ENCODE measurements at places on chromosomes 3 and 15.

DNA sequence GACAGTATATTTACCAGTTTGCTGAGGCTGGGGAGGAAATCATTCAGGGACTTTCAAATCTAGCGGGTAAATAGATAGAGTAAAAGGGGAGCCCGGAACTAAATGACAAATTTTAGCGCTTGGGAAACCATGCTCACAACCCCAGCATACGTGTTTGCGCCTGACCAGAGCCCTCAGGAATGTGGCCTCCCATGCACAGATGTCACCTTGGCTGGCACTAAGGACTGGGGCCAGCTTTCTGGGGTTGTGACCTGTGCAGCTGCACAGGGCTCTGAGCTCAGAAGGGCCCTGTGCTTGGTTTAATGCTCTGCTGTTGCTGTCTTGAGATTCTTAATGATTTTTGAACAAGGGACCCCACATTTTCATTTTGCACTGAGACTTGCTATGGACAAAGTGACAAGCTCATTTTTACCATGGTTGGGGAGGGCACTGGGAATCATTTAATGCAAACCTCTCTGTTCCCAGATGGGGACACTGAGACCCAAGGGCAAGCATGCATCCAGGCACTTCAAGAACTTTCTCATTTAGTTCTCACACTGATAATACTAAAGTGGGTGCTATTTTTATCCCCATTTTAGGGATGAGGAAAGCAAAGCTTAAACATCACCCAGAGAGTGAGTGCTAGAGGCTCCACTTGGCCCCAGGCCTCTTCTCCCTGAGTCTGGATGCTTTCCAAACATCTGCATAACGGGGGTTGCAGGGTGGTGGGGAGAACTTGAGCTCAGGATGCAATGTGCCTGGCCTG is 44.1 kb upstream of the FAM107A start:
- no peak for DNase-seq

DNA sequence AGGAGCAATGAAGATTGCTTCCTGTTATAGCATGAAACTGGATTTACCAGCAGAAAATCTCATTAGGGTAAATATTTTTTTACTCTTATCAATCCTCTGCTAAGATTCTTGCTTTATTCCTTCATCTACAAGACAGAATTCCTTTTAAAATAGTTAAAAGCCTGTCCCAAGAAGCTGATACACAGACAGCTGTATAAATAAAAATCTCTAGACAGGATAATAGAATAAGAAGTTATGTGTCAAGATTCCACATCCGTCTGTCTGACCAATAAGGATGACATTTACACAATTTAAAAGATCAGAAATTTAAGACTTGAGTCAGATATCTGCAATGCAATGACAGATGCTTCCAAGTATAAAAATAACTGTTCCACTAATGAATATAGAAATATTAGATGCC is 57.6 kb downstream of the SSR3 start:
- DNase-seq: no peak

- DNase-seq: no peak
These were observed 19.1 kb downstream of the FAM174B start for GRCh38 chr15:92636401-92636907.

- no peak for DNase-seq
These were observed 4.2 kb upstream of the LRIG1 start for GRCh38 chr3:66504850-66505641.

- no peak for DNase-seq
These were observed 432.1 kb upstream of the MDFIC2 start for GRCh38 chr3:70744536-70744935.

GRCh38 chr3:38163117-38163840 is 2.1 kb upstream of the OXSR1 start:
- no peak for DNase-seq

- no peak for DNase-seq
These were observed 77.3 kb downstream of the SMAD3 start for GRCh38 chr15:67142767-67143100.

- DNase-seq: no peak
These were observed 86.5 kb downstream of the TNIK start for GRCh38 chr3:171373711-171374110.

- DNase-seq: no peak
These were observed 52.8 kb downstream of the ETFA start for GRCh38 chr15:76258460-76258859.

DNA sequence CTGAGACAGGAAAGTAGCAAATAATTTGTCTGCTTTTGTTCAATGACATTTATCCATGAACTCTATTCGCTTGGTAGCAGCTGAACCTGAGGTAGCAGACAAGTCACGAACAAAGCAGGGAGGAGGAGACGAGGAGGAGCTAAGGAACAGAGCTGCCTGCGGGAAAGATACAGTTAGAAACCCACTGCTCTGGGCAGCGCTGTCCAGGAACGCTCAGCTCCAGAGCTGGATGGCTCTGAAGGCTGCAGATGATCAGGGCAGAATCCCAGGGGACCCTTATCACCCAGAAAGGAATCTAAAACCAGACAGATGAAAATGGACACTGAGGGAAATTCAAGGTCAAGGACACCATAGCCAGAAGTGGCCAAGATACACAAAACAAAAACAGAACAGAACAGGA is 257.8 kb downstream of the CD47 start:
- no peak for DNase-seq

GRCh38 chr15:69812861-69813261 is 284.9 kb downstream of the TLE3 start:
- DNase-seq: no peak

- DNase-seq: no peak
These were observed 63.9 kb downstream of the BOC start for GRCh38 chr3:113275258-113275556.

DNA sequence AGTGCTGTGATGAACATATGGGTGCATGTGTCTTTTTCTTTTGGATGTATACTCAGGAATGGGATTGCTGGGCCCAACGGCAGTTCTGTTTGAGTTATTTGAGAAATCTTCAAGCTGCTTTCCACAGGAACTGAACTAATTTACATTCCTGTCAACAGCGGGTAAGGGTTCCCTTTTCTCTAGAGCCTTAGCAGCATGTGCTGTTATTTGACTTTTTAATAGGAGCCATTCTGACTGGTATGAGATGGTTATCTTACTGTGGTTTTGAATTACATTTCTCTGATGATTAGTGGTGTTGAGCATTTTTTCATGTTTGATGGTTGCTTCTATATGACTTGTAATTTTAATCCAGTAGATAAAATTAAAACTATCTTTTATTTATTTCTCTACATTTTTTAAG is 1168.6 kb upstream of the ALCAM start:
- DNase-seq: no peak

DNA sequence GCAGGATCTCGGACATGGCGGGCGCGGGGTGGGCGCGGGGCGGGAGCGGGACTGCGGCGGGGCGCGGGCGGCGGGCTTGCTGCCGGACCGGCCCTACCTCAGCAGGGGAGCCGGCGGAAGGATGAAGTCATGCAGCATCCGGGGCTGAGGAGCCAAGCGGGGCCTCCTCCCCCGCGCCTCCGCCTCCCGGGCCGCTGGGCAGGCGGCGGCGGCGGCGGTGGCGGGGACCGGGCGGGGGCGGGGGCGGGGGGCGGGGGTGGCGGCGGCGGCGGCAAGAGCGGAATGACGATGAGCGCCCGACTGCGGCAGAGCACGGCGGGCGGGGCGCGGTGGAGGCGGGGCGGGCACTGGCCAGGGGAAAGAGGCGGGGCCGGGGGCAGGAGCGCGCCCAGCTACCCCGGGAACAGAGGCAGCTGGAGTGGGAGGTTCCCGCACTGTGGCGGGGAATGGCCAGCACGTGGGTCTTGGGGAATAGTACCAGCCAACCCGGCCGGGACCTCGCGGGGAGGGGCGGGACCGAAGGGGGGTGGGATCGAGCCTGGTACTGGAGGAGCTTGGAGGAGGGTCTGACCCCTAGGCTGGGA is at the start of gene CAMK2N2:
TSS of gene CAMK2N2 (minus strand) at position 284 of the 584 bp plus-strand sequence. CDS start at position 16, 268 bp downstream.
- no peak for DNase-seq

DNA sequence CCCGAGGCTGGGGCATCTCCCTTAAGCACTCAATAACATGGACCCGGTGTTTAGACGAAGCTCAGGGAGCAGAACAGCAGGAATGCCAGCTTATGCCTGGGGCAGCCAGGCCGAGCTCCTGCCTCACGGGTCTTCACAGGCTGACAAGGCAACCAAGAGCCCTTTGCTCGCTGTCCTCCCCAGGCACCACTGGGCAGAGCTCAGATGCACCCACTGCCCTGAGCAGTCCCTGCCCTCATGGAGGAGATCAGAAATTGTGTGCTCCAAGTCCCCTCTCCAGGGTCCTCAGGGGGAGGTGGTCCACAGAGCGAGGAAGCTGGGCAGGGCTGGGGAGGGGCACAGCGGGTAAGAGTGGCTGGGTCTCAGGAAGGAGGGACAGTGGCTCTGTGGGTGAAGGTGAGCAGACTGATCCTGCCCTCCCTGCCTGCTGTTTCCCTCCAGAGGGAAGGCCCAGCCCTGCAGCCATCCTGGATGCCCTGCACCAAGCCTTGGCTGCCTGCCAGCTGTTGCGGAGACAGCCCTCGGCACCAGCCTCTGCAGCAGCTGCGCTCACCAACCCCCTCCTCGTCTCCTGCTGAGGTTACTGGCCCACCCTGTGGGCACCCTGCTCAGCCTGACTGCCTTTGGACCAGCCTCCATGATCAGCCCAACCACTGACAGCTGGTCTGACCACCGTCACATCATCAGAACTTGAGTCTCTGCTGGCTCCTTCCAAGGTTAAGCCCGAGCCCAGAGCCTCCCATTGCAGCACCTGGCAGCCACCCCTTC is 21.1 kb upstream of the GP9 start:
- no peak for DNase-seq

DNA sequence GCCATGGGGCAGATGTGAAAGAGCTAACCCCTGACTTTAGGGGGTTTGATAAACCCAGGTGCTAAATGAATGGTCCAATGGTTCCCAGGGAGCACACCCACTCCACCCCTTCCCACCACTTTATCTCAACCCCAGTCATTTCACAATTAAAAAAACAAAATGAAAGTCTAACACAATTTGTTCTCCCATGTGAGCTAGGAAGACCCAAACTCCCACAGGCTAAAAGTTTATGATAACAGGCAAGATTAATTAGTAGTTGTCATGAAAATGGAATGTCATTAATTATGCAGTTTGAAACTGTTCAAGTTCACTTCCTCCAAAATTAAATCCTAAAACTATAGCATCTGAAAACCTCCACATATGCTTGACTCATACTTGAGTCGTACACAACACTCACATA is 63.3 kb upstream of the TPM1 start:
- DNase-seq: no peak

Measured in cortex of kidney (tissue), 1 donor.